ENCODE measurements at places on chromosomes 3 and 15.

DNA sequence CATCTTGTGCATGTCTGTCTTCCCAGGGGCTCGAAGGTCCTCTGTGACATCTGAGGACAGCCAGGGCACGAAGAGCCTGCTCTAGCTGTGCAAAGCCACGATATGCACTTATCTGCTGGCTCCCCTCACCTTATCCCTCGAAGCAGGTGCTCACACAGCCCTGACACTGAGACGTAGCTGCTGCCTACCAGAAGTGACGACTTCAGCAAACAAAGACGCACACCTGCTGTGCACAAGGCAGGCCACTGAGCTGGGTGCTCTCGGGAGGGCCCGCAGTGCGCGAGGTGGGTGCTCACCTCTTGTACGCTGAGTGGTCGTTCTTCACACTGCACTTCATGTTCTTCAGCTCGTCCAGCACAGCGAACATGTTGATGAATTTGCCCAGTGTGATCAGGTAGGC, 37.3 kb downstream of the CYFIP1 start:
- no peak for DNase-seq

DNA sequence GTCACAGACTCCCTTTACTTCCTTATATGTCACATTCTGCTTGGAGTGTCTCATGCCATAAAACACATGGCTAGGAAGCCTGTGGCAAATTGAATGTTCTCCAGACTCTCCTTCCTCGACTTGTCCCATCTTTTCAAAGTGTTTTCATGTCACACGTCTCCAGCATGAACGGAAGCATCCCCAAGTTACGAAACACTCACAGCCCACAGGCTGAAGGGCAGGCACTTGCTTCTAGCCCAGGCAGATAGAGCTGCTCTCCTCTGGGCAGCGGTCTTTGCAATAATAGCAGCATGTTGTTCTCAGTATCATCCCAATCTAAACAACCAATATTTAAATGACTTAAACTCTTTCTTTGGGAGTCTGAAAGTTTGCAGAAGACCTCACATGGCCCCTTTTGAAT, 85.3 kb upstream of the ADAMTS9 start:
- DNase-seq = no peak

DNA sequence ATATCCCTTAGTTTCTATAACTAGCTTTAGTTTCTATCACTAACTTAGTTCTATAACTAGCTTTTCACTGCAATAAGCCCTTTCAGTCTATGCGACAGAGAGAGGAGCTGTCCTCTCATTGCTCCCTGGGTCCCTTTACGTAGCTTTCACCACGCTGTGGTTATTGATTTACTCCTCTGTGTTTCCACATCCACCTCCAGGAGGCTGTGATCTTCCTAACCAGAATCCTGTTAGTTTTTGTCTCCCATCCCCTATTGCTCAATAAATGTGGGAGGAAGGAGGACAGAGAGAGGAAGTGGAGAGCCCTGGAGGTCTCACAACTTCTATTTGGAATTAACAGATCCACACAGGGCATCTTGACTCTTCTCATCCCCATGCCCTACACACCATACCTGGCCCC, 1036.1 kb downstream of the MCTP2 start:
- no peak for DNase-seq

GRCh38 chr3:67361323-67361722, 293.1 kb downstream of the SUCLG2 start:
- DNase-seq = no peak

DNA sequence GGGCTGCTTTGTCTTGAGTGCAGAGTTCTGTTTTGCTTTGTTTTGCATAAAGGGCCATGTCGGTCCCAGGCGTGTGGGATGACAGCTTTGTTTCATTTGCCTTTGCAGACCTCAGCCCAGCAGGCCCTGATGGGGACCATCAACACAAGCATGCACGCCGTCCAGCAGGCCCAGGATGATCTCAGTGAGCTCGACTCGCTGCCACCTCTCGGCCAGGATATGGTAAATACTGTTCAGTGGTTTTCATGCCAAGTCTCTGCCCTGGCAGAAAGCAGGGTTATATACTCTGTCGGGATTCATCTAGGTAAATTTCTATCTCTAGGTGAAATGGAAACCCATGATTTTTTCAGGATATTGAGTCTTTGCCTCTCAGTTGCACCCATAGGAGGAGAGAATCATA, 343.9 kb upstream of the TPM1 start:
- no peak for DNase-seq

DNA sequence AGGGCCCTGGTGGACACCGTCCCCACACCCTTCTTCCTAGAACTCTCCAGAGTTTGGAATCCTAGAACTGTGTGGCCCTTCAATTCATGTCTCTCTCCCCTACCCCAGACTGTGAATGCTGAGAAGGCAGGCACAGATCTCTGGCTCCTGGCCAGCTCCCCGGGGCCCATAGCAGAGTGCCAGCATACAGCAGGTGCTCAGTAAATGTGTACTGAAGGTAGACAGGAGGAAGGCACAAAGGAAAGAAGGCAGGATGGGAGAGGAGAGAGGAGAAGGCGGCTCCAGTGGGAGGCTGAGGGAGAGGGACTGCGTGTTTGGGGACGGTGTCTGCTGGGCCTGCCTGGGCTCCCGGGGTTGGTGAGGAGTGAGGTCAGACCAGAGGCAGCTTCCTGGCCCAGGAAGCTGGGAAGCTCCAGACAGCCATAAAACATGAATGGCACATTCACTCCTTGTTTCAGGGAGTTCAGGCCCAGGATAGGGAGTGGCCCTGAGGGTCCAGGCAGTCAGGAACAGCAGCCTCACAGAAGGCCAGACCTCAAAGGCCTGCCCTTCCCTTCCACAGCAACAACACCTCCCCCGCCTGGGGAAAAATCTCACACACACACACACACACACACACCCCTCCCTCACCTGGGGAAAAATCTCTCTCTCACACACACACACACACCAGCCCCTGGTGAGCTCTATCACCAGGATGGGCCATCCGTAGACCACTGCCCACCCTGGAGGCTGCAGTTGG, 137.1 kb upstream of the PRR20G start:
- no peak for DNase-seq

GRCh38 chr3:79973917-79974595, 206.3 kb upstream of the ROBO1 start:
- DNase-seq = no peak

DNA sequence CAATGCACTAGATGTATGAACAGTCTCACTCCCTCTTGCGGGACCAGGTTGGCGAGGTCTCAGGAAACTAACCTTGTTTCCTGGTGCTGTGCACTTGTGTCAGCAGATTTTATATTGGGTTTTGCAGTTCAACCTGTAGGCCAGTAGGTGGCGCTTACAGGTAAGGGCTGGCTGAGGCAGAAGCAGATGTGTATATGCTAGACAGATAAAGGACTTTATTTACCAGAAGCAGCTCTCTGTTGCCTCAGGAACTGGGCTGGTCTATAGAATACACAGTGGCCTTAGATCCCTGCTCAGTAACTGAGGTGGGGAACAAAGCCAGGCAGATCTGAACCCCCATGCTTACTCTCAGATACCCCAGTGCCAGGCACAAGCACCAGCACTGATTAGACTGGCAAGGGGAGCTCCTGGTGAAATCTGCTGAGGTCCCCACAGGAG, 296.8 kb downstream of the DOCK3 start:
- DNase-seq = no peak

DNA sequence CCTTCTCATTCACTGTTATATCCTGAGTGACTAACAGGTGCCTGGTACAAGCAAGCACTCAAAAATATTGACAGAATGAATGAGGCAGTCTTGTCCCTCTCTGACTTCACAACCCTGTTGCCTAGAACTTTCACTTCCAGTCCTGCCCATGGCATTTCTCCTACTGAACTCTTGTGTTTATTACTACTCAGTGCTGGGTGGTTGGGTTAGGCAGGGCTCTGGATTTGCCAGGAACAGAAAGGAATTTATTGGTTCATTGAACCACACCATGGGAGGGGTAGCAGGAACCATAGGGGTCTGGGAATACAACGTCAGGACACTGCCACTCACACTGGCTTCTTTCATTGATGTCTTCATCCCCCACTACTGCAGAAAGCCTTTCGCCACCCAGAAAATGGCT, 41.9 kb upstream of the SEMA4B start:
- no peak for DNase-seq

DNA sequence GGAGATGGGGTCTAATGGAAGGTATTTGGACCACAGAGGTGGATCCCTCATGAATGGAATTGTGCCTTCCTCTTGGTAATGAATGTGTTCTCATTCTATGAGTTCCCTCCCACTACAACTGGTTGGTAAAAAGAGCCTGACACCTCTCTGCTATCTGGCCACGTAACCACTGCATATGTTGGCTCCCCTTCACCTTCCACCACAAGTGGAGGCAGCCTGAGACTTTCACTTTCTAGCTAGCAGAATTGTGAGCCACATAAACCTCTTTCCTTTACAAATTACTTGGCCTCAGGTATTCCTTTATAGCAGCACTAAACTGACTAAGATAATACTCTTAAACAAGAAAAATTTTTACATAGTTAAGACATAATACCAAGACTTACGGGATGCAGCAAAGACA, 155.3 kb downstream of the NR1I2 start:
- no peak for DNase-seq

DNA sequence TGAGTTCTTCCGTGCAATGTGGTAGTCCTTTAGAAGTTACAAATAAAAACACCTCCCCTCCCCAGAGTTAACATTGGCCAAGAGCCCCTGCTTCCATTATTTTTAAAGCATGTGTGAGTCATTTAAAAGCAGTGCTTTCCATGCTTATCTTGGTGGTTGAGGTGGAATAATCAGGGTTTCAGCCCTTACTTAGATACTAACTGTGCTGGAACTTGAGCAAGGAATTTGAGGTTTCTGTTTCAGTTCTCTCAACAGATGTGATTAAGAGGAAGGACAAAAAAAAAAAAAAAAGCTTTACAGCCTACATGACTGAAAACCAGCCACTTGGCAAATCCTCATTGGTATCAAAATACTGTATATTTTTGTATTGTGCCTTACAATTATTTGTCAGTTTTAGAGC, 64.5 kb downstream of the CGNL1 start:
- DNase-seq = no peak

DNA sequence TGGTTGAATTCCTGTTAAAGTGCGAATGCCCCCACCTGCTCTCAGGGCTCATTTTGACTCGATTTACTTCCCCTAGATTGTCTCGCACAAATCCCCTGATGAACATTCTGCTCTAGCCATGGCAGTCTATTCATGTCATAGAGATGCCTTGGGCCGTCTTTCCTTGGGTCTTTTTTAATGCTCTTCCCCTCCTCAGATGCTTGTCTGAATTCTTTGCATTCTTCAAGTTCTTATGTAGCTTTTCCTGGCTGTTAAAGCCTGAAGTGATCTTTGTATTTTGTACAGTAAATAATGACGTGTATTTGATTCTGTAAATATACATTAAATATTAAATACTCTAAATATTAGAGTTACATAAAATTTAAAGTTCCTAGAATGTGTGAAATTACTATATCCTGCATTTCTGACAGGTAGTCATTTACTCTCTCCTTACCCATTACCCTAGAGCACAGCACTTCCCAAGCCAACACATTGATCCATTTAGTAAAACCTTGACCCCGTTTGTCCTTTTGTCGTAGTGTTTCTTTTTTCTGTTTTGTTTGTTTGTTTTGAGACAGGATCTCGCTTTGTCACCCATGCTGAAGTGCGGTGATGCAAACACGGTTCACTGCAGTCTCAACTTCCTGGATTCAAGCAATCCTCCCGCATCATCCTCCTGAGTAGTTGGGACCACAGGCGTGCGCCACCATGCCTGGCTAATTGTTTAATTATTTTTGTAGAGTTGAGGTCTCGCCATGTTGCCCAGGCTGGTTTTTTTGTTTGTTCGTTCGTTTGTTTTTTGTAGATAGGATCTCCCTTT, 47.9 kb downstream of the YEATS2 start:
- DNase-seq = no peak

DNA sequence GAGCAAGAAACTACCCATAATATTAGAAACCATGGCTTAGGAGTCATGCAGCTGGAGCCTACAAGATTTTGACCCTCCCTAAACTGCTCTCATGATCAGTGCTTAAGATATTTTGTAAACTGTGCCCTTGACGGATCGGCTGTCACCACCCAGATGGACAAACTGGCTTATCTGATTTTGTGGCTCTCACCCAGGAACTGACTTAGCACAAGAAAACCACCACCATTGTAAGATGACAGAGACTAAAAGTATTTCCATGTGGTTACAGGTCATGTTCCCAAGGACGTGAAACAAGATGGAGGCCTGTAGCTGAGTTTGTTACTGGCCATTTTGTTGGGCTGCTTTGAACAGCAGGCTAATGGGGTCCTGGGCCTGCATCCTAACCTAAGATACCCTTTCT, 940.9 kb downstream of the OTOL1 start:
- no peak for DNase-seq

- DNase-seq = no peak
Observed at GRCh38 chr3:175187586-175187985, 328.5 kb downstream of the NAALADL2 start.

DNA sequence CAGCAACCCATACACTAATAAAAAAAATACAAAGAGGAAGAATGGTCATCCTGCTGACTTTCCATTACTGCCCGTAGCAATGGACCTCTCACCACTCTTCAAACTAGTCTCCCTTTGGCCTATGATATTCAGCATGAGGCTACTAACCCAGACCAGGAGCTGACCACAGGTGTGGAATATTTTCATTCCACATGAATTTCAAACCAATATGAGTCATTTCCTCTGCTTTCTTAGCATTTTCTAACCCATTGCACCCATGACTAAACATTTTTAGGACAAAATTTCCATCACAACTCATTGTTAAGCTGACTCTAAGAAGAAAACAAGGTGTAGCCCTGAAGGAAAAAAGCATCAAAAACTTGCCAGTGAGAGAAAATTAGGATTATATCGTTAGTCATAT, 34.0 kb upstream of the ZPLD1 start:
- no peak for DNase-seq

DNA sequence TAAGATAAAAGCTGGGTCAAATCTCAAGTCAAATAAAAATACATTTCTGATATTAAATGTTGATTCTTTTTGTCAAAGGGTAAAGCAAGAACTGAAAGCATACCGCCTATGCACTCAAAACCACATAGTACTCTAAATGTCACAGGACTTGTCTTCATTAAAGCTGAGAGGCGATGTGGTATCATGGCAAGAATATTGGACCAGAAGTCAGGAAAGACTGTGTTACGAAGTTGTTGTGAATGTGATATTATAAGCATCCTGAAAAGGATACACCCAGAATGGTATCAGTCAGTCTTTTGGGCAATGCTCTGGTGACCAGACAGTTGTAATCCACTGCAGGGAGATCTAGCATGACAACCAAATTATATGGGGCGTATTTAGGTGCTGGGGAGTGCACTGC, 33.8 kb downstream of the TIGIT start:
- DNase-seq = no peak

DNA sequence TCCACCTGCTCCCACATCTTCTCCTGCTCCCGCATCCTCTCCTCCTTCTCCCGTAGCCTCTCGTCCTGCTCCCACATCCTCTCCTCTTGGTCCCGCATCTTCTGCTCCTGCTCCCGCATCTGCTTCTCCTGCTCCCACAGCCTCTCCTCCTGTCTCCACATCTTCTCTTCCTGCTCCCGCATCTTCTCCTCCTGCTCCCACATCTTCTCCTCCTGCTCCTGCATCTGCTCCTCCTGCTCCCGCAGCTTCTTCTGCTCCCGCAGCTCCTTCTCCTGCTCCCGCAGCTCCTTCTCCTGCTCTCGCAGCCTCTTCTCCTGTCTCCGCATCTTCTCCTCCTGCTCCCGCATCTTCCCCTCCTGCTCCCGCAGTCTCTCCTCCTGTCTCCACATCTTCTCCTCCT, 5.8 kb downstream of the GOLGA6L2 start:
- no peak for DNase-seq

Measured in cortex of kidney (tissue), 1 donor.